ENCODE measurements at places on chromosomes 13 and 19. TPM values are rescaled to one million over a fixed set of nuclear protein-coding genes. Genes with fewer than 3 reads are reported as not detected.

The ADPRHL1 gene
- total RNA-seq: 0.76 TPM

The SIRT2 gene
- 44.2 TPM for total RNA-seq

The CLASRP gene
- total RNA-seq: 94.6 TPM

The MKNK2 gene
- 333 TPM for total RNA-seq

The TRAPPC5 gene
- total RNA-seq: 89.7 TPM

The NCAN gene
- total RNA-seq: not detected

The DCLK1 gene
- not detected for total RNA-seq

The ZNF565 gene
- total RNA-seq: 4.5 TPM

The NANOS3 gene
- 0.55 TPM for total RNA-seq

The DCT gene
- 0.13 TPM for total RNA-seq

The FUT6 gene
- total RNA-seq: 0.22 TPM

The PLEKHJ1 gene
- 58.8 TPM for total RNA-seq

The ZNF93 gene
- total RNA-seq: 13.1 TPM

The KLK14 gene
- total RNA-seq: 0.41 TPM

The TNNT1 gene
- not detected for total RNA-seq

The KBTBD6 gene
- total RNA-seq: 6.7 TPM

The MYH14 gene
- total RNA-seq: not detected

All from activated naive CD4-positive, alpha-beta T cell treated with anti-CD3 and anti-CD28 coated beads, Interleukin-2, amount 10 ng/mL, durations not matched to agents 5 hours and 36 hours (primary cell).